ENCODE measurements at places on chromosomes 7 and 10. TPM values are rescaled to one million over a fixed set of nuclear protein-coding genes. Genes with fewer than 3 reads are reported as not detected.

Gene FLNC
- 8.0 TPM for total RNA-seq

Gene FAM131B
- 0.21 TPM for total RNA-seq

Gene NRCAM
- 0.64 TPM for total RNA-seq

Gene ELFN1
- not detected for total RNA-seq

Gene MRLN
- total RNA-seq = not detected

Gene AKR1C8
- not detected for total RNA-seq

Gene CLCN1
- not detected for total RNA-seq

Gene HEPACAM2
- total RNA-seq = not detected

Gene METTL27
- total RNA-seq = not detected

Gene SPDYE8
- total RNA-seq = not detected

Gene TMEM26
- not detected for total RNA-seq

Gene FAM25A
- total RNA-seq = 10.8 TPM

Gene GPER1
- total RNA-seq = 0.21 TPM
